Airway epithelial cell (primary cell): ENCODE measurements at places on chromosomes 7 and 10. TPM values are rescaled to one million over a fixed set of nuclear protein-coding genes. Genes with fewer than 3 reads are reported as not detected.

Gene STK32C
- total RNA-seq = 5.9 and 7.7 TPM in 2 replicates

Gene CPEB3
- 0.51 and 1.1 TPM in 2 replicates for total RNA-seq

Gene TMEM273
- not detected in 2 replicates for total RNA-seq

Gene UBN2
- 2.8 and 3.8 TPM in 2 replicates for total RNA-seq

Gene THSD7A
- total RNA-seq = under 0.01 TPM in 1 of 2 replicates, not detected in the other
